HCT116 (cell line): ENCODE measurements at places on chromosomes 5 and 9.

- DNase-seq: no peak
Observed at GRCh38 chr5:178074266-178074952, 38.9 kb upstream of the N4BP3 start.

- no peak for DNase-seq
Observed at GRCh38 chr9:36486329-36486932, 86.3 kb upstream of the MELK start.

GRCh38 chr9:134061688-134062371 is 6.0 kb downstream of the BRD3 start:
- no peak for DNase-seq

GRCh38 chr5:178114325-178115135 is 1.2 kb downstream of the N4BP3 start:
- no peak for DNase-seq

GRCh38 chr5:110549301-110549700 is 177.2 kb downstream of the TMEM232 start:
- DNase-seq: no peak

DNA sequence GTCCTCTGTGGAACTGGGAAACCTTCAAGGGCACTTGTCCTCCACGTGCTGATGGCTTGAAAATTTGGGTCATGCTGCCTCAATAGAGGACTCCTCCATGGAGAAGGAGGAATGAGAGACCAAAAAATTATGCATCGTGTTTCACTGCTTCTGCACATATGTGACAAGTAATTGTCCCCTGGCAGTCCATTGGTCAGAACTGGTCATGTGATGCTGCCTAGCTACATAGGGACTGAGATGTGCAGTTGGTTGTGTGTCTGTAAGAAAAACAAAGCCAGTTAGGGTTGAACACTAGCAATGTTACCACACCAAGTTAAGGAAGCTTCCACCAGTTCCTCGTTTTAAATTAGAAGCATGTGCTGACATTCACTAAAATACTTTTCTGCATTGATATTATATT is 201.9 kb upstream of the ANKH start:
- no peak for DNase-seq

DNA sequence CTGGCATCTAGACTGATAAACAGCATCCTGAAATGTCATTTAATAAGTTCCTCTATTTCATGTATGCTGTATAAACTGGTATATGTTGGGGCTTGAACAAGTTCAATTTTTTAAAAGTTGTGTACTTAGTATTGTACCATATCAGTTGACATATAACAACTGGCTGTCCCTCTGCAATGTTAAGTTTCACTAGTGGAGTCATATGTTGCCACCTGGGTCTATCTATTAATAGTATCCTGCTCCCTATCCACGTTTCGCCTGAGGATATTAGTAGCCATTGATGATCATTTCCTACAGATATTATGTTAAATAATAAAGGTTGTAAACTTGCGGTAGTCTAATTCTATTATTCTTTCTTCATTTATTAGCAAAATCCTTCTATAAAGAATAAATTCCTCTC is 177.6 kb downstream of the RFX3 start:
- DNase-seq: no peak

- DNase-seq: no peak
Observed at GRCh38 chr5:21773456-21773855, 1079.7 kb downstream of the CDH12 start.

GRCh38 chr9:29965834-29966233 is 2392.6 kb upstream of the C9orf72 start:
- DNase-seq: no peak

- no peak for DNase-seq
Observed at GRCh38 chr5:109656829-109657228, 32.9 kb upstream of the MAN2A1 start.

DNA sequence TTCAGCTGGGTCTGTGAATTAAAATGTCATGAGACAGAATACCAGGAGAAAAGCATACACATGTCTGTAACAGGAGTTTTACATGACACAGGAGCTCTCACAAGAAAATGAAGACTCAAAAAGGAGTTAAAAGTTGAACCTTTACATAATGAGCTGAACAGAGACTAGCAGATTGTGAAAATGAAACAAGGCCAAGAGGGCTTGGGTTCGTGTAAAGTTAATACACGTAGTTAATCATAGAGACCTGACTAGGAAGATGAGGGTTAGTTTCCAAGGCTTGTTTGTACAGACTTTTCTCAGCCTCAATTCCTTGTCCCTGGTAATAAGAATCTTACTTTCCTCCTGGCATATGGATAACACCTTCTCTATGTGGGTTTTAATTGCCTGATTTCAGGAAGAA is 1294.0 kb downstream of the MAT2B start:
- no peak for DNase-seq

DNA sequence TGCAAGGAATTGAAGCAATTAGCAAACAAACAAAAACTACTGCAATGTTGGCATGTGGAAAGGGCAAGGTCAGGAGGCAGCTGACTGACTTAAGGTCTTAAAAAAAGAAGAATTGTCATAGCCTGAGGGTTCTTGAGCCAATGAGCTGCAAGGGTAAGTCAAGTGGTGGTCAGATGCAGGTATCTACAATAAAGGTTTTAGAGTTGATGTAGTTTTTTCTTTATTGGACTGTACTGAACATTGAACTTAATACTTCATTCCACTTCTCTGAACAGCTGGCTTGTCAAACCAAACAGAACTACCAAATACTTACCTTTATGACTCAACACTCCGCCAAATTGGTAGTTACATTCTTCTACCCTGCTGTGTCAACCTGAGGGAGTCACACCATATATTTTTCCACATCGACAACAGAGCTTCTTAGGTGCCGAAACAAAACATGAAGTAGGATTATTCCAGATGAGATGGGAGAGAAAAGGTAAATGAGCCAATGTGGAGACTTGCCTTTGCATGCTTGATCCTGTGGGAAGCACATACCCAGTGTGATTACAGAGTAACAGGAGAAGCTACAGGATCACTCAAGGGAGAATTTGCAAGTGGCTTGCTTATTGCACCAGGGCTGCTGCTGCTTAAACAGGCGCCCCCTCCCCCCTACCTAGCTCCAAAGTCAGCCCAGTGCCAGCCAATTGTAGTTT is 35.3 kb downstream of the EQTN start:
- no peak for DNase-seq

- no peak for DNase-seq
Observed at GRCh38 chr9:14112226-14112625, 201.7 kb downstream of the NFIB start.

DNA sequence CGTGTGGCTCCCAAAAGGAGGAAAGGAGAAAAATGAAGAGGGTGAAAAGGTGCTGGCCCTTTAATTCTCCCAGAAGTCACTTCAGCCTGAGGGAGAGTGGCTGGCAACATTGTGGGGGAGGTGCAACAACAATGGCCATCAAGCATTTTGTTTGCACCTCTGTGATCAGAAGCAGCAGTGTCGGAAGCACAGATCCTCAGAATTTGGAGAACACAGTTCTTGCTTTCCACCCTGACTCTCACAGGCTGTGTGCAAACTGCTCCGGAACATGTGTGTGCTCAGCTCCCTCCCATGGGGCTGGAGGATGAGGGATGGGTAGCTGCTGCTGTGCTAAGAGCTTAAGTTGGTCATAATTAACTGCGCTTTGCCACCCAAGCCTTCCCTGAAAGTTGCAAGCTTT is 127.1 kb downstream of the DPYSL3 start:
- DNase-seq: no peak

- no peak for DNase-seq
Observed at GRCh38 chr9:127334725-127335124, 62.2 kb upstream of the SLC2A8 start.
